ENCODE measurements at places on chromosomes 1 and 21.

DNA sequence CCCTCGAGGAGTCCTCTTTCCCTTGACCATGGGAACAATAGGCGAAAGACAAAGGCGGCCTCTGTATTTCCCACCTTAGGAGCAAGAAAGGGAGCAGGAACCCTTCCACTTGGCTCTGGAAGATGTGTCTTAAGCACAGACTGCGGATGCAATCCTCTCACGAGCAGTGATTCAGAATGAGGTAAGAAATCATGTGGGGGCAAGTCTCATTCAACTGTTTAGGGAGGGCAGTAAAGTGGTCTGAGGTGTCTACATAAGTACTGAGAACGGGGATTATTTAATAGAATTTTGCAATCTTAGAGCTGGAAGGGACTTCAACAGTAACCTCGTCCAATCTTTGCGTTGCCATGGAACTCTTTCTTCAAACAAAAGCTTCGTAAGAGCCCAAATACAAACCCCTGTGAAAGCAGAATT, 1.6 kb upstream of the DYRK3 start:
- no peak for DNase-seq

DNA sequence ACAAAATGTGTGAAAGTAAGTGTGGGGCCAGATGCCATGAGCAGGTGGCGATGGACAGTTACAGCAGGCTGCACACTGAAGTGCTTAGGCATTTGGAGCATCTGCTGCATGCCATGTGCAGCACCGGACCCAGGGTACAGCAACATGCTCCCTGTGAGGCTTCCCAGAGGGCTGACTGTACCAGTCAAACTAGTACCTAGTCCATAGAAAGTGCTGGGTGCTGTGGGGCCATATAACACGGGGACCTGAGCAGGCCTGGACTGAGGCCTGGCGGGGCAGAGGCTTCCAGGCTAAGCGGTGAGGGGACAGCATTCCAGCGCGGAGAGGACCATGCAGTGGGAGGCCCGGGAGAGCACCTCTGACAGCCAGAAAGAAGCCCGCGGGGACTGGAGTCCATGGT, 29.9 kb upstream of the PKP1 start:
- no peak for DNase-seq

DNA sequence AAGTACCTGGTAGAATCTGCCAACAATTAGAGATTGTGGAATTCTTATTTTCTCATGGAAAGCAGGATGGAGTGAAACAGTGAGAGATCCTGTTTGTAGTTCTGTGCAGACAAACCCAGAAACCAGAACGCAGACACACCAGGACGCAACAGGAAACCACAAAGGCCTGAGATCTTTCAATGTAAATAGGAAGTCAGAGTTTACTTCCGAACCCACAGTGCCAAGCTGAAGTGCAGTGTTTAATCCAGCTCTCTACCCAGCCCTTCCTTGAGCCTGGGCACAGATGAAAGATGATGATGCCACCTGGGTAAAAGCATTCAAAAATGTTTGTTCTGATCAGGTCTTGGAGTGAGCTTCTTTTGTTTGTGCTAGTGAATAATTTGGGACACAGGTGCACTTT, 244.2 kb upstream of the HOOK1 start:
- DNase-seq = no peak

DNA sequence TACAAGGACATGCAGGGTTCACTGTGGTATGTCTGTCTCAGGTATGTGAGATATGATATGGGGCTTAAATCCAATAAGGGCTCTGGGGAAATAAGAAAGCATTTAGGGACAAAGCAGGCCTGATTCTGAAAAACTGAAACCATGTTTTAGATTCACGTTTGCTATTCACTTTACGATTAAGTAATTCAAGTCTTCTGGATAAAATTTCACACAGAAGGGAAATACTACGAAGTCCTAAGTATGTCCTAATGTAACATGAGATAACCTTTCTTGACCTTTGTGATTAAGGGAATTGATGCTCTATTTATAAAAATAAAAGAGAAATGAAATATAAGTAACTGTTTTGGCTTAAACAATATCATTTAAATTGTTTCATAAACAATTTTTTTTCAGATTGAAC, 55.4 kb downstream of the HNRNPR start:
- DNase-seq = no peak

- DNase-seq = no peak
Measured at GRCh38 chr1:151800830-151801229, 4.4 kb downstream of the LINGO4 start.

Measured in stimulated activated CD8-positive, alpha-beta memory T cell treated with anti-CD3 and anti-CD28 coated beads, Interleukin-15, amount 100 ng/mL, for 1 hour (primary cell).